Right lung (tissue), 10 donors: ENCODE measurements at places on chromosomes 2 and 18. TPM values are rescaled to one million over a fixed set of nuclear protein-coding genes. Genes with fewer than 3 reads are reported as not detected.

DNA sequence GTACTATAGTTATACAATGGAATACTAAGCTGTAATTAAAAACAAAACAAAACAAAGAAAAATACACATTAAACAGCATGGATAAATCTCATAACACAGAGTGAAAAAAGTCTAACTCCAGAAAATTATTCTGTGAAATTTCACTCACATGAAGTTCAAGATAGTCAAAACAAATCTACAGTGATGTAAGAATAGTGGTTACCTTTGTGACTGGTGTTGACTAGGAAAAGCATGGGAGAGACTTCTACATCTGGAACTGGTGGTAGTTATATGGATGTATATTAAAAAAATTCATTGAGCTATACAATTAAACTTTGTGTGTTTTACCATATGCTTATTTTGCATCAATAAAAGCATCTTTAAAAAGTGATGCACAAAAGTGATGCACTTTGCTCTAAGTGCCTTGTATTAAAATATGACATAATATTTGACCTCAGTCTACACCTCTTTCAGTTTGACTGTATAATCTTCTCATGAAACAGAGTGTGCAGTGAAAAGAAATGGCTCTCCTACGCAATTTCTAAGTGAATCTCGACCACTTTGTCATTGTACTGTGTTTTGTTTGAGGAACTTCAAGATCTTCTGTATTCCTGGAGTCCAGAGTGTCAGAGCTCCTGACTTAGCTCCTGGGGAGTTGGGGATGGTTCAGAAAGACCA, 28.0 kb downstream of the STAT4 start:
- no peak for DNase-seq

LAMA1 gene
- polyA plus RNA-seq = 9.7 TPM

DNA sequence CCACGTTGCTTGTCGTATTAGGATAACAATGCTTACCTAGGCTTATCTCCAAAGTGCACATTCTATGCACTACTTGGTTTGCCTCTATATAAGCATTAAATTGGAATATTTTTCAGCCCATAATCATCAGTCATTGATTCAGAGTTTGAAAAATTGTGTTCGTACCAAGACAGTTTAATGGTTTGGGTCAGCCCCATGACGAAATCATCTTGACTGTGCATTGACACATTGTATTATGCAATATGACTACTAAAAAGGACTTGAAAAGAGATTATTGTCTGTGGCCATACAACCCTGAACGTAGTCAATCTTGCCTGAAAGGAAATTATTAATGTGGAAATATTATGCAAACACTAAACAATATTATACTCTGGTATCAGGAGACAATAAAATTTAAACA, 141.3 kb downstream of the EML6 start:
- DNase-seq = no peak

MREG gene
- 12.4 TPM for polyA plus RNA-seq

DNA sequence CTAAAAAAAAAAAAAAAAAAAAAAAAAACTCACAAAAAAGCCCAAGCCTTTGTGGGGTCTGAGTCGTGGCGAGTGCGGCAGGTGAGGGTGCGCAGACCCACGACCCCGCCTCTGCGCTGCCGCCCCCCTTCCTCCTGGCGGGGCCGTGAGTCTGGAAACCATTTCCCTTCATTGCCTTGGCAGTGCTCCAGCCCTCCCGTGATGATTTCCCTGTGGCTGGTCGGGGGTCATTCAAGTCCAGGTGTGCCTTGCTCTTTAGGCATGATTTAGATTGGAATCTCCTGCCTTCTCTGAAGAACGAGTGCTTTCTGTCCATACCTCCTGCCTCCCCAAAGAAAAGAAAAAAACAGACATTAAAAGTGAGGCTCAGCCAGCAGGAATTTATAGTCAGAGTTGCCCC, 161.8 kb downstream of the FAM210A start:
- no peak for DNase-seq

DNA sequence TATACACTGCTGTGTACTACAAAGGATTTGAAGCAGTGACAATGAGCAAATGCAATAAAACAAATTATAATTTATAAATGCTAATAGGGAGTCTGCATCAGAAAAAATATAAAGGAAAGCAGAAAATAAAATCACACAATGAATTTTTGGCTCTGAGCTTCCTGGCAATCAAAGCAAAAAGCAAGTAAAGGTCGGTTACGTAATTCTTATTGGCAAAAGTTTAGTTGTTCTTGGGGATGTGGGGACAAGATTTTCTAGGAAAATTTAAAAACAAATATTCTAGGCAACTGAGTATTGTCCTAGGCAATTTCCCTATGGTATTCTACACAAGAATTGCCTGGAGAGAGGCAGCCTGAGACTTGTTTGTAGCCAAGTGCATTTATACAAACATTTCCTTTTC, 1.8 kb downstream of the ORC2 start:
- no peak for DNase-seq

DNA sequence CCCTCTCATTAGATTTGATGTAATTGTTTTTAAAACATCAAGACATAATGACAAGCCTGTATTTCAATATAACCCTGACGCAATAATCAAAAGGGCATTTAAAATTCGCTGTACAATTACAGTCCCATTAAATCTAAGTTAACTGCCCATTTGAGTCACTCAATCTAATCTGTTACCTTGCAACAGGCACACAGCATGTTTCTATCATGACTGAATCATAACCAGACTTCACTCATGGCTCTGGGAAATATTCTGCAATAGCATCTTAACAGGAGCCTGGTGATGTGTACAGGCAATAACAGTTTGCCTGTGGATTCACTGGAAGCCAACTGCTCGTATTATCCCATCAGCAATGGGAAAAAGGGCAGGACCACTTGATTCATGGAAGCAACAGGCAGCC, 142.3 kb upstream of the NCKAP5 start:
- no peak for DNase-seq

ELOA2 gene
- polyA plus RNA-seq = not detected

HOXD13 gene
- not detected for polyA plus RNA-seq

DNA sequence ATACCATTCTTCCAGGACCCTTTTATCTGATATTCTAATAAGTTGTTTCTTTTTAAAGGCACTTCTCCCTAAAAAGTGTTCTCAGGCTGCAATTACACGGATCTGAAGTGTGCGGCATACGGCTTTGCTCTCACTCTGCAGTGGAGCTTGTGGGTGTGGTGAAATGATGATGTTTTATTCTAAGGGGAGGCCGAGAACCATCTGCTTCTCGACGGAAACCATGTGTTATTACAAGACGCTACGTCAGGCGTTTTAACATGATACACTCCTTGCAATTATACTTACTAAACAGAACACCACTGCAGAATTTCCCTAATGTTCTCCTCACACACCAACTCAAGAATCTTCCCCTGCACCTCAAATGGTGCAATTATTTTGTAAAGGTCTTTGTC, 34.9 kb upstream of the CTDP1 start:
- peak; percentile 37 for DNase-seq

- no peak for DNase-seq
Observed at GRCh38 chr2:96092573-96092877, 23.8 kb downstream of the ADRA2B start.

DNA sequence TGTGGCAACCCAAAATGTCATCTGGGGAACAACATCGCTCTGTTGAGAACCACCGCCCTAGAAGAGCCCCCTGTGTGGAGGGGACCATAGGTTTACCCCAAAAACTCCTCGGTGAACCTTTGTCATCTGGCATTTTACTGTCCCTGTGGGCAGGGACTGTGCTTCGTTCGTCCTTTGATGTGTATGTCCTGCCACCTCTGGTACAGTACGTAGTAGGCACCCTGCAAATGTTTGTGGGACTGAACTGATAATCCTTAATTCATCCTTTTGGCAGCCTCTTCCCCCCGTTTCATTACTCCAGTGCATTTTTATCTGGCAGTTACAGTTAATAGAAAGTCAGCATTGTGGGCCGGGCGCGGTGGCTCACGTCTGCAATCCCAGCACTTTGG, 728 bp downstream of the NAPG start:
- DNase-seq = no peak

ASPRV1 gene
- 3.1 TPM for polyA plus RNA-seq

PLCL1 gene
- 8.6 TPM for polyA plus RNA-seq

DNA sequence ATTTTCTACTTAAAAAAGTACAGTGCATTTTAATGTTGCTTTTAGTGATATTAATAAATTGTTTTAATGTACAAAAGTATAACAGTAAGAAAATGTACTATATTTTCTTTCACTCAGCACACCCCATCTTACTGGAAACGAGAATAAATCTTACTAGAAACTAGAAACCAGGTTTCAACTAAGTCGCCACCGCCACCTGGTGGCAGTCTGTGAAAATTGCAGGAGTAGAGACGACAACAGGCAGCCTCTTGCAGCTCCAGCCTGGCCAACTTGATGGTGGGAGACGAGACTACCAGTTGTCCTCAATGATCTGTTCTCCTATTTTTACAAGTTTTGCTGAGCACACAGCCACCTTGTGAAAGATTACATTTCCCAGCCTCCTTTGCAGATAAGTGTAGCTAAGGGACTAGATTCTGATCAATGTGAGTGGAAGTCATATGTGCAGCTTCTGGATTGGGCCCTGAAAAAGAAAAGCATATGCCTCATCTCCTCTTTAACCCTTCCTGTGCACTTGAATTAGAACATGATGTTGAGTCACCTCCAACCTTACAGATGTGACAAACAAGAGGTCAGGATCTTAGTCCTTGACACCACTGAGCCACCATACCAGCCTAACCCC, 8.7 kb downstream of the OTOF start:
- no peak for DNase-seq

KIAA2012 gene
- polyA plus RNA-seq = 1.5 TPM

DNA sequence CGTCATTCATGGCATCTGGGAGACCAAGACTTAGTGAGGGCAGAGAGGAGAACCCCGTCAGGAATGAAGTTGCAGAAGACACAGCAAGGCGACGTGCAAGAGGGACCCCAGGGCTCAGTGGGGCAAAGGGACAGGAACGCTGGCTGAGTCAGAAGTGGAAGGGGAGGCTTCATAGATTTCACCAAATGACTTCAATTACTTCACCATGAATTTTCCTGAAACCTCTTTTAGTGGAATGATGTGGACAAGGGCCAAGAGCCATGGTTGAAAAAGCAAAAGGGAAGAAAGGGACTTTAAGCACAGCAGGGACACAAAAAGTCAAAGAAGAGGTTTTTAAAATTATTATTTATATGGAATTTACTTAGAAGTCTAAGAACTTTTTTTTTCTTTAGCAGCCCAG, 141.6 kb upstream of the PID1 start:
- no peak for DNase-seq

DNA sequence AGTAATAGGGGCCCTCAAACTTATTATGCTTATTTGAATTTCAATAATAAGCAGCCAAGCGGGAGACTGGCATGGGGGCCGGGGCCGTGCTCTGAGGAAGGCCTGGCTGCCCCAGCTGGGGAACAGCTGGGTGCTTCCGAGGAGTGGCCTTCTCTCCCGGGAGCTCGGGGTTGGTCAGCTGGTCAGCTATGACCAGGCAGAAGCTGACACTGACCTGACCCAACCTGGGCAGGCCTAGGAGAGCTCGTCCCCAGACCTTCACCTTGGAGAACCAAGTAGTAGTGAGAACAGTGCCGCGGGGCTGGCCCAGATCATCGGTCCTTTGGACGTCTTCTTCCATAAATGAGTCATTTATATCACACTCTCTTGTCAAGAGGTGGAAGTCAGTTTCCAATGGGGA, 36.1 kb downstream of the RRM2 start:
- DNase-seq = no peak

DSG4 gene
- not detected for polyA plus RNA-seq

GRCh38 chr18:11548916-11549551, 60.4 kb upstream of the SLC35G4 start:
- DNase-seq = no peak

GRCh38 chr2:69185807-69186206, 172.8 kb downstream of the ANTXR1 start:
- no peak for DNase-seq
